ENCODE measurements at places on chromosomes 6 and 20.

DNA sequence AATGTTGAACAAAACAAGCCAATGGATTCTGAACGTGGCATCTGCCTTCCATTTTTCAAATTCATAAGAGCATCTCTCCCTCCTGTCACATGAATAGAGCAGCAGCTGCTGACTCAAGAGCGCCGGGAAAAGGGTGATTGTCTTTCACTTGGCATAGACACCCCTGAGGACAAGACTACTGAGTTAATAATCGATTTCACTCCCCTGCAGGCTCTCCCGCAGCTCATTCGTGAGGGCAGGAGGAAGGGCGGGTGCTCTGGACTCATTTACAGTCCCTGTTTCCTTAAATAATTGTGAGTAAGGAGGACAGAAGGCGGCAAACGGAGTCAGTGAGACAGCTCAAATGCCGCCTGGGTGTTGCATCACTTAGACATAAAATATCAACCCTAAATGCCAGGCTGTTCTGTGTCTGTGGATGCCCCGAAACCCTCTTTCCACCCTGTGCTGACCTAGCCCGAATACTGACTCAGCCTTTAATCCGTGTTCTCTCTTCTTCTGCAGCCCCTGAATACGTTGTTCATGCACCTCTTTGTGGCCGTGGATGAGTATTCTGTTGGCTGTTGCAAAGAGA lies 21.6 kb downstream of the CFAP61 start:
- no peak for DNase-seq

GRCh38 chr6:32118782-32119628 lies 9.0 kb downstream of the ATF6B start:
- DNase-seq, result peak; percentile 54

- no peak for DNase-seq
These were observed 585 bp upstream of the DSE start for GRCh38 chr6:116369964-116370759.

DNA sequence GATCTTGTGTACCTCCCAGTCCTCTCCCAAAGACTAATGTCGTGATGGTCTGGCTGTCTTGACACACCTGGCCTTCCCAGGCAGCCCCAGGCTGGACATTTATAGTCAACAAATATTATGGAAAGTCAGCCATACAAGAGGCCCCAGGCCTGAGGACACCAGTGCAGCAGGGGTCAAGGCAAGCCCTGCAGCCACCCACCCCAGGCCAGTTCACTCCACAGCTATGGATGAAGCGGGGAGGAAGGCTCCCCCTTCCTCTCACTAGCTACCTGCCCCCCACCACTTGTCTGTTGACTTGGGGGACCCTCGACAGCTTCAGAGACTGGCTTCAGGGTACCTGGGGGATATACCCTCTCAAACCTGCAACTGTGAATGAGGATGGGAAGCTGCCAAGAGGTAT lies 132.1 kb downstream of the MRPL14 start:
- DNase-seq, result no peak

GRCh38 chr20:51631011-51631950 lies 88.8 kb upstream of the NFATC2 start:
- DNase-seq, result peak; percentile 60

DNA sequence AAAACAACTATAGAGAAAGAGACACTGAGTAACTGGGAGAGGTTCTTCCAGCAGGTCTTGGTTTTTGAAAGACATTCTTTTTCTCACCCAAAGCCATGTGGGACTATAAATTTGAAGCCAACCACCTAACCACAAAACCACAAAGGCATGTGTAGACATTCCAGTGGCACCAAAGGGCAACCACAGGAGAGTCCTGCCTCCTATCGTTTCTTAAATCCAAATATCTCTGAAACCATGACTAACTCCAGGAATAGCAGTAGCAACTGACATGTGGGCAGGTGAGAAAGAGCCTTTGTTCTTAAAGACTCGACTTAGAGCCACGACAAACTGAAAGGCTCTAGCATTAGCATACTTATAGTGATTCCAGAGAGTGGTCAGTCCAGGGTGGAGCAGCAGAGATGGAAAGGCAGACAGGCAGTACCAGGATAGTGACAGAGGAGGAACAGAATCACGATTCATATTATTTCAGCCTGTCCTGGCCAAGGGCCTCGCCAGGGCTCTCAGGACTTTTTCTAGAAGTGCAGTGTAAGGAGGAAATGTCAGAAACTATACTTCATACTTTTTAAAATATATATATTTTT lies 9.4 kb upstream of the COL9A1 start:
- DNase-seq, result peak; percentile 1

GRCh38 chr6:10591422-10592160 lies 70.4 kb downstream of the GCNT2 start:
- no peak for DNase-seq

DNA sequence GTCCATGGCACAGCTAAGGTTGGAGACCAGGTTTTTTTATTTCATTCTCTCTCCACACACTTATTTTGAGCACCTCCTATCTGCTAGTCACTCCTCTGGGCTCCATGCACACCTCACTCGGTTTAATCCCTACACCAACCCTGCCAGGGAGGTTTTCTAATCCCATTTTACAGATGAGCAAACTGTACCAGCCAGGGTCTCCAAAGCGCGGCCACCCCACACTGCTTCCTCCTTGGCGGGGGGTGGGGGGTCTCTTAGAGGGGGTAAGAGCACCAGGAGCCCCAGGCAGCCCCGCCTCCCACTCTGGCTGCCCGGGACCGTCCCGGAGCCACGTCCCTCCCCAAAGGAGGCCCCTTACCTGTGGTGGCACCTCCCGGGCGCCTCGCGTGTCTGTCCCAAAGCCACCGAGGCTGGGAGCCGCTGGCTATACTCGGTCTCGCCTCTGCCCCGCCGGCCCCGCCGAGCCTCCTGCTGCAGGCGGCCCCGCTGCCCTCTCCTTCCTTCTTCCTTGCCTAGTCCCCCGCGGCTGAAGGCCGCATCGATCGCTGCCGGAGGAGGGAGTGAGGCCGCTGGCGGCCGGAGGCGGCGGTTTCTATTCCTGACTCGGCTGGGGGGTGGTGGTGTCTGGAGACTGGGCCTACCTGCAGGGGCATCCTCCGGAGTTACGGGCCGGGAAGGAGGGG lies at the start of gene KCNS1:
KCNS1 (minus strand) TSS at position 565 of the 683 bp plus-strand sequence. CDS start 1,891 bp downstream, outside the sequence.
- no peak for DNase-seq

DNA sequence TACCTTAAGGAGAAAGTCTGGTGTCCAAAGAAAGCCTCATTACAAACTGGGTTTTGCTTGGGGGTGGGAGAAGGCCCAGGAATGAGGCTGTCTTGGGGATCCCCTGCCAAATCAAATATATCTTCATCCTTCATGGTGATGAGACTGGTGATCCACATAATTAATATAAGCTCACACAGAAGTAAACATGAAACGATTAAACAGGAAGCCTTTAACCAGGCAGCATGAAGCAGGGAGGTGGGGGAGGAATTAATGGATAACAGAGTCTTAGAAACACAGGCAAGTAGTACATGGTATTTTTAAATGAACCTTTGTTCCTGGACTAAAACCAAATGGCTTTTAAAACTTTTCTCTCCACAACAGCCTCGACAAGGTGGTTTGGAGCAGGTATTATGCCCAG lies 437.5 kb downstream of the TFAP2A start:
- no peak for DNase-seq

GRCh38 chr6:87653074-87653962 lies 48.7 kb downstream of the AKIRIN2 start:
- DNase-seq, result no peak

GRCh38 chr6:143140767-143141166 lies 80.1 kb downstream of the AIG1 start:
- DNase-seq, result no peak

DNA sequence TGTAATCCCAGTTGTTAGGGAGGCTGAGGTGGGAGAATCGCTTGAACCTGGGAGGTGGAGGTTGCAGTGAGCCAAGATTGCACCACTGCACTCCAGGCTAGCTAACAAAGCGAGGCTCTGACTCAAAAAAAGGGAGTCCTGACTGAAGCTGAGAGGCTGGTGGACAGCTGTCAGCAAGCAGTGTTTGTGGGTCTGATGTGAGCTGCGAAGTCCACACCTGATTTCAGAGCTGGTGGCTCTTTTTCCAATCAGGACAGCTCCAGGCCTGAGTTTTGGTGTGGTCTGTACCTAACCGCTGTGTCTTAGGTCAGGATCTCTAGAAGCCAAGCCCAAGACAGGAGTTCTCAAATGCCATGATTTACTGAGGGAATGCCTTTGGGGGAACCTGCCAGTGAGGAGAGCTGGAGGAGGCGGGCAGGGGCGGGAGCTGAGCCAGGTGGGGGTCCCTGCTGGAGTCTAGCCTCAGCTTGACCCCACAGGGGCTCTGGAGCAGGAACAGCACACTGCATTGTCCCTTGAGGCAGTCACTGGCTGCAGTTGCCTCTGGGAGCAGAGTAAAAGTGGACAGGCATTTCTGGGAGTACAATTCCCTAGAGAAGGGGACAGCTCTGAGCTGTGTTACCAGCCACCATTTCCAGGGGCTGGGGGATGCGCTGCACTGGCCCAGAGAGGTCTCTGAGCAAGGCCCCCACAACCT lies 5.0 kb downstream of the GFRA4 start:
- no peak for DNase-seq

- no peak for DNase-seq
These were observed 49.7 kb downstream of the COL11A2 start for GRCh38 chr6:33142501-33143070.

- DNase-seq, result no peak
These were observed 203.1 kb downstream of the ASCC3 start for GRCh38 chr6:100678027-100678426.

DNA sequence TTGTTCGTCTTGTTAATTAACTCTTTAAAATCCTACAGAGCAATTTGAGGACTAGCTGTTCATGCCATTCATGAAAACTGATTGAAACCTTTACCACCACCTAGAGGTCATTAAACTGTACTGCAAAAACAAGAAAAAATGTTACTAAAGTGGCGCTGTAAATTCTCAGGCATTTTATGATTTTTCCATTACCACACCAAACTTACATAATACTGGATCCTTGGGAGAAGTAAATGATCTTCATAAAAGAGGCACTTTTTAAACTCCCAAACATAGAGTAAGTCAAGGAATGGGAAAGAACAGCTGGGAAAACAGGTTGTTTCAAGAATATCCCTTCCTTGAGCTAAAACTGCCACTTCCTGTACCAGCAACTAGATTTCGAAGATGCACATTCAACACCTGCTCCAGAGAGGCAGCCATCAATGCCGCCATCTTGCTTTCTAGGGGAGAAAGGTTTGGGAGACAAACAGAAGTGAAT lies 54.3 kb downstream of the MYLIP start:
- DNase-seq, result peak; percentile 13

DNA sequence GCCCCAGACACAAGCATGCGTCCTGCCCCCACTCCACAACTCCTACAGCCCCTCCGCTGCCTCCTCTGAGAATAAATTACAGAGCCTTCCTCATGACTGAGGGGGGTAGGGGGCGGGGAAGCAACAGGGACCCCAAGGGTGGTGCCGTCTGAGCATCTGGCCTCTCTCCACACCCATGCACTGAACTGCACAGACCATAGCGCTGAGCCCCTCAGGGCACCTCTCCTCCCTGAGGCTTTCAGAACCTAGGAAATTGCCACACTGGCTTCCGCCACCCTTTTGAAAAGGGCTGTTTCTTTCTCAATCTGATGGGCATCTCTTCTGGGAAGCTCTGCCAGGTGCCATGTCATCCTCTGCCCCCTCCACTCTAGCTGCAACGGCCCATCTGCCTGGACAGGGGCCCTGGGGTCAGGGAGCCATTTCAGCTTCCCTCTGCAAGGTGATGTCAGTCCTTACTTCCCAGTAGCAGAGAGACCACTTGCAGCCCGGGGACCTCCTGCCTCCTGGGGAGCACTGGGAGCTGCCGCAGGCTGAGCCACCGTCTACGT lies 2.5 kb downstream of the CST7 start:
- no peak for DNase-seq

- no peak for DNase-seq
These were observed 21.3 kb upstream of the TBX18 start for GRCh38 chr6:84785671-84786070.

DNA sequence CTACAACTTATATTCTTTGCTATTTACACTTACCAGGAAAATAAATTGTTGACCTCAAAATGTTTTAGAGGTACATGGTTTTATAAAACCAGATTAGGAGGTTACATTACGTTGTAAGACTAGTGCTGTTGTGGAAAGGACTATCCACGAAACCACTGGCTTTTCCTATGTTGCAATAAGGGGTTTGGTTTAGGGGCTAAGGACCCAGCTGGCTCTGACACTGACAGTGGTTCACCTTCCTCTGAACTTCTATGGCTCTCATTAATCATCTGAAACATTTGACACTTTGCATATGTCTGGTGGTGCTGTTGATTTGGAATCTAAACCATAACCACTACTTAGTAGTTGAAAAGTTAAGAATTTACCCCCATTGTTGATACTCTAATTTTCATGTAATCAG lies 186.7 kb downstream of the NKAIN2 start:
- DNase-seq, result no peak

DNA sequence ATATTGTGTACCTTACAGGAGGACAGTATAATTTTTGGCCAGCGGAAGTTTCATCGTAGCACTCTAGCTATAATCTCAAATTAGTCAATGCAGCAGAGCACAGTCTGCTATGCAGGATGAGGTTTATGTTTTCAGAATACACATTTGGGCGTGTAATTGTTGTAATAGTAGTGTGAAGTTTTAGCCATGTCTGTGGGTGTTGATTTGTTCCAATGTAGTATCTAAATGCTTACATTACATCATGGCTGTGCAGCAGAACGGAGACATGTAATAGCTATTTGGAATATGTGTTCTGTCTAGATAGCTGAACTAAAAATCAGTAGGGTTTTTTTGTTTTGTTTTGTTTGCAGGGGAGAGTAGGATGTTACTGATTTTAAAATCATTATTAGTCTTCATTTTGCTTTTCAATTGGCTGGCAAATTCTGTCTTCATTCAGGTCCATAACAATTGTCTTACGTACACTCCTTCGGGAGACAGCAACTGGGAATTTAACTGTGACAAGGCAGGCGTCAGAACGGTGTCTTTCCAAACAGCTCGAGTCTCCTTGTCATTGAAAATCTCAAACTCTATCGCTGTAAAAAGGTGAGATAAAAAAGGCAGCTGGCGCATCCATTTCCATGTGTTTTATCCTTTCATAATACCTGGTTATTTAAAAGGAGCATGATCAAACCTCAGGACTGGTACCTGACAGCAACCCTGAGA lies 65.1 kb upstream of the CDH4 start:
- no peak for DNase-seq

Data from GDM1 (cell line).